ENCODE measurements at places on chromosomes 16 and 17.

DNA sequence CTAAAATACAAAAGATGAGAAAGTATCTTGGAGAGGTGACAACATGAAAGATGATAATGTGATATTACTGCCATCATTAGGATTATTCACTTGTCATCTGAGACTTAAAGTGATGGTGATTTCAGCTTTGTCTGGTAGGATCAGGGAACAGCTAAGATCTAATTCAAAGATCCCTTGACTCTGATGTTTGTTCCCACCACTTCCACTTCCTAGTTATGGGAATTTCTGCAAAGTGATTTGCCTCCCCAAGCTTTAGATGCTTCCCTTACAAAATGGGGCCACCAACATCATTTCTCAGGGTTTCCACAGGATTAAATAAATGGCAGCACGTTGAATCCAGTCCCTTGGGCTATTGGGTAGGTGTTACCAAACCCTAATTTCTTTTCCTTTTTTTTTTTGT, 550.8 kb upstream of the CDH5 start:
- DNase-seq: no peak

DNA sequence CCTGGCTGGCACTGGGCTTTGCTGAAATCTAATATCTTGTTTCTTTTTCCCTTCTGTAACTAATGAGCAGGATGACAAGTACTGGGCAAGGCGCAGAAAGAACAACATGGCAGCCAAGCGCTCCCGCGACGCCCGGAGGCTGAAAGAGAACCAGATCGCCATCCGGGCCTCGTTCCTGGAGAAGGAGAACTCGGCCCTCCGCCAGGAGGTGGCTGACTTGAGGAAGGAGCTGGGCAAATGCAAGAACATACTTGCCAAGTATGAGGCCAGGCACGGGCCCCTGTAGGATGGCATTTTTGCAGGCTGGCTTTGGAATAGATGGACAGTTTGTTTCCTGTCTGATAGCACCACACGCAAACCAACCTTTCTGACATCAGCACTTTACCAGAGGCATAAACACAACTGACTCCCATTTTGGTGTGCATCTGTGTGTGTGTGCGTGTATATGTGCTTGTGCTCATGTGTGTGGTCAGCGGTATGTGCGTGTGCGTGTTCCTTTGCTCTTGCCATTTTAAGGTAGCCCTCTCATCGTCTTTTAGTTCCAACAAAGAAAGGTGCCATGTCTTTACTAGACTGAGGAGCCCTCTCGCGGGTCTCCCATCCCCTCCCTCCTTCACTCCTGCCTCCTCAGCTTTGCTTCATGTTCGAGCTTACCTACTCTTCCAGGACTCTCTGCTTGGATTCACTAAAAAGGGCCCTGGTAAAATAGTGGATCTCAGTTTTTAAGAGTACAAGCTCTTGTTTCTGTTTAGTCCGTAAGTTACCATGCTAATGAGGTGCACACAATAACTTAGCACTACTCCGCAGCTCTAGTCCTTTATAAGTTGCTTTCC, 56.0 kb downstream of the HLF start:
- DNase-seq: no peak

DNA sequence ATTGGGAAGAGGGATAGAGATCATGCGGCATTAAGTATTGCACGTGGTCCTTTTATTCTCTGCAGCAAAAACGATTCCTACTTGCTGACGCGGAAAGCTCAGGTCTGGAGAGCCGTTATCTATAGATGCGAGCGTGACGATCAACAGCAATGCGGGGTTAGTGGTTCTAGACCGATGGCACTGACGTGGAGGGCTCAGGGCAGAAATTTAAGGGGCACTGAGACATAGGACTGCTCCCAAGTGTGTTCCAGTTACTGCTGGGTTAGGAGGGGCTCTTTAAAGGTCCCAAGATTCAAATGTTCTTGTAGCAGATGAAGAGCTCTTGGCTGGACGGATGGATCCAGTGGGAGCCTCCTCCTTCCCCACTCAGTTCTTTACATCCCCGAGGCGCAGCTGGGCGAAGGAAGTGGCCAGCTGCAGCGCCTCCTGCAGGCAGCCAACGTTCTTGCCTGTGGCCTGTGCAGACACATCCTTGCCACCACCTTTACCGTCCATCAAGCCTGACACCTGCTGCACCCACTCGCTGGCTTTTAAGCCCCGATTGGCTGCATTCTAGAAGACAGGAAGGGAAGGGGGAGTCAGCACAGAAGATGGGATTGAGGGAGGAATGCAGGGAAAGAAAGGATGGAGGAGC, 732 bp upstream of the EXOSC6 start:
- no peak for DNase-seq

- DNase-seq: no peak
Measured at GRCh38 chr17:50157891-50158290, 7.4 kb upstream of the PPP1R9B start.

DNA sequence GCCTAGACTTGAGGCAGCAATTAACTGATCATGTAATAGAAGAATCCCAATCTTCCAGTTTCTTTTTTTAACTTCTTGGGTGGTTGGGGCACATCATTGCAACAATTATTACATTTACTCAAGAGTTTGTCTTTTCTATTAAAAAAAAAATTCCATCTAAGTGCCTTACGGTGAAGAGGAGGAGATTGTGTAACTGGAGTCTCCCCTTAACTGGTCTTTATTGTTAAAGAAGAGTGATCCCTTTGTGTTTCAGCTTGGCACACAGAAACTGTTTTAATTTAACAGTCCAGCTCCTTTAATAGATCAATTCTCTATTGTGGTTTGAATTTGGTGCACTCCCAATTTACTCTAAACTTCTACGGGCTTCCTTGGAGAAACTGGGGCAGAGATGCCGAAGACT, 75.2 kb downstream of the FTO start:
- no peak for DNase-seq

DNA sequence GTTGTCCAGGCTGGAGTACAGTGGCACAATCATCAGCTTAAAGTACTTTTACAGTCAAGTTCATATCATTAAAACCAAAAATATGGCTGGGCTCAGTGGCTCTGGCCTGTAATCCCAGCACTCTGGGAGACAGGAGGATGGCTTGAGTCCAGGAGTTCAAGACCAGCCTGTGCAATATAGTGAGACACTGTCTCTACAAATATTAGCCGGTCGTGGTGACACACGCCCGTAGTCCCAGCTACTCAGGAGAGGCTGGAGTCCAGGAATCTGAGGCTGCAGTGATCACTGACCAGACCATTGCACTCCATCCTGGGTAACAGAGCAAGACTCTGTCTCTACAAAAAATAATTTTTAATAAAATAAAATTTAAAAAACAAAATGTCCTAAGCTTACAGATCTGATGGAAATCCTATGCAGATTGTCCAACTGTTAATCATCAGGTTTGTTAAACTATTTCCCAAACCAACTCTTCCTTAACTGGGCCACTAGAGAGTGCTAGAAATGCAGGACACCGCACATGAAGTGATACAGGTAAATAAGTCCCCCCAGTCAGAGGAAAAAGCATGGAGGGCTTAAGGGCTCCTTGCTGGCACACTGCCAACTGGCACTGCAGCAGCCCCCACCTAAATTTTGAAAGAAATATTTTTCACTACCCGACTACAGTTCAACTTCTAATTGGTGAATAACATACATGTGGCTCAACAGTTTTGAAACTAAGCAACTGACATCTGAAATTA, 2.8 kb downstream of the USP22 start:
- no peak for DNase-seq

DNA sequence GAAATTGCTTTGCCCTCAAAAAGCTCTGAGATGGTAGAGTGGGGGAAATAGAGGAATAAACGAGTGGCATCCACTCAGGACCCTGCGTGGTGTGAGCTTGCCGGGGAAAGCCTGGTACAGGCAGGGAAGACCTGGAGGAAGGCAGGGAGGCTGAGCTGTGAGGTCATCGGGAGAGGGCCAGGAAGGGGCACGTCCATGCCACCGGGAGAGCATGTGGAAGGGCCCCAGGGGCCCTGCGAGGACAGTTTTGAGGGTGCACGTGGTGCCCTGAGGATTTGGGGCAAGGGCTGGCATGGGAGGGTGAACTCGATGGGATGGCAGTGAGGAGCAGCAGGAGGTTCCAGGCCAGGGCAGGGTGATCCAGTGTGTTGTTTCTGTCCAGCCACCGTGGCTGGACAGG, 56.3 kb upstream of the CBFA2T3 start:
- DNase-seq: no peak
